Stimulated activated CD8-positive, alpha-beta memory T cell treated with anti-CD3 and anti-CD28 coated beads, Interleukin-7, amount 100 ng/mL, for 48 hours (primary cell): ENCODE measurements at places on chromosomes 7 and 10.

DNA sequence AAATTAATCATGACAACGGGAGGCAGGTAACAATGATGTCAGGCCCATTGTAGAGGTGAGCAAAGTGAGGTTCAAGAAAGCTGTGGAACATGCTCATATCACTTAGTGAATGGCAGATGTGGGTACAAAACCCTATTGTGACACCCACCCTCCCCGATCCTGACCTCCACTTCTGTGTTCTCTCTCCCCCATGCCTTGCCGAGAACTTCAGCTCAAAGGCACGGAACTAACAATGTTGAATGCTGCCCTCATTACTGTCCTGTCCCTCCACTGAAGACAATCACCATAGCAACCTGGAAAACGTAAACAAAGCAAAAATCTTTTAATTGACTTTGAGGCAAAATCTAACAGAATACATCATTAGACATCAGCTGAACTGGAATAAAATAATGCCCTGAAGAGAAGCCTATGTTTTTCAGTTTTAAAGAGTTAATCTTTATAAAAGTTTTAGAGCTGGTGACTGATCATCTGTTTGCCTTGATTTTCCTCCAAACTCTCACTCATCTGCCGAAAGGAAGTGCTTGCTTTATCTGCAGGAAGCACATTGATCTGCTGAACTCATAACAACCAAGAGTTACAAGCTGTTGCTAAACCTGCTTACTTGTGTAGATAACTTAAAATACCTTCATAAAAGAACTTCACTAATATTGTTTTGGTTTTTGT is 133.6 kb downstream of the CUBN start:
- DNase-seq, result no peak

DNA sequence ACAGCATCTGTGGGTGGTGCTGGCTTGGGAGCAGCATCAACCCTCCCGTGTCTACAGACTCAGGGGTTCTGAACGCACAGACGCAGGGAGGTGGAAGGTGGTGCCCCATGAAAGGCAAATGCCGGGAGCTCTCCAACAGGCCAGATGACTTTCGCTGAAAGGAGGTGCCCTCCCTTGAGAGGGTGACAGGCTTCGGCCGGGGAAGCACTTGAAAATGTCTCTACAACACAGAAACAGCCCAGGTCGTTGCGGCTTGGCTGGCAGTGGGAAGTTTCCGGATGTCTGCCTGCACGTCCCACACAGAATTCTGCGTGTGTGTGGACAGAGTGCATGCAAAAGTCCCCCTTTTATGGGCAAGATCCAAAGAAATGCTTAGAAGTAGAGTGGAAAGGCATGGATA is 239.6 kb downstream of the SKAP2 start:
- no peak for DNase-seq

DNA sequence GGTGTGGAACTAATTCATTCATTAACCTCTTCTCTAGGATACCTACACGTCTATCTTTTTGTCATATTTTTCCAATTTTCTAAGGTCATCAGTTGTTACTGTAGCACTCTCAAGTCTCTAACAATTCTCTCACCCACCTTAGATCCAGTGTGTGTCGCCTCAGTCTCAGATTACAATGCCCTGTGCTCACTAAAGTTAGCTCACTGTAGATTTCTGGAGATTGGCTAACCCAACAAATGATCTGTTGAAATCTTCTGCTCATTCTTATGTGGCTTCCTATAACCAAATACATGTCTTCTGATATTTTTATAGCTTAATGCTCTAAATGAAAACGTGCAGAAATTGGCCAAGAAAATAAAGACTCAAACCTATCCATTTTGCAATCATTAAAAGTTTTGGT is 142.6 kb downstream of the SLC25A13 start:
- no peak for DNase-seq

DNA sequence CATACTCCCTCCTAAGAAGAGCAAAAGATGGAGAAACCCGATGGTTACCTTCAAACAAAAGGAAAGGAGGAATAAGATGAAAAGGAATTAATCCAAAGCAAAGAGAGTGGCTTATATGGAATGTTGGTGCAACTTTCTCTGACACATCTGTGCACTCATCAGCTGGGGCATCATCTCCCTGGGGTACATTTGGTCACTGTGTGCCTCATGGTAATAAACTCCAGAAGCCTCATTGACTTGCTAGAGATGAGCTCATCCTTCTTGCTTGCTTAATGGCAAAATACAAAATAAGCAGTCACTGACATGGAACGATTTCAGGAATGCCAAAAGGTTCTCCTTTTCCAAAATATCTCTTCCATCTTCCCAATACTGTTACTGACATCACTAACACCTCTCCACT is 22.5 kb downstream of the CAV1 start:
- DNase-seq, result no peak

GRCh38 chr10:83927166-83927565 is 212.1 kb upstream of the GHITM start:
- DNase-seq, result no peak

- DNase-seq, result no peak
Observed at GRCh38 chr7:55980266-55980665, 15.9 kb downstream of the NIPSNAP2 start.

- DNase-seq, result no peak
Observed at GRCh38 chr7:25028370-25029021, 48.5 kb upstream of the OSBPL3 start.

DNA sequence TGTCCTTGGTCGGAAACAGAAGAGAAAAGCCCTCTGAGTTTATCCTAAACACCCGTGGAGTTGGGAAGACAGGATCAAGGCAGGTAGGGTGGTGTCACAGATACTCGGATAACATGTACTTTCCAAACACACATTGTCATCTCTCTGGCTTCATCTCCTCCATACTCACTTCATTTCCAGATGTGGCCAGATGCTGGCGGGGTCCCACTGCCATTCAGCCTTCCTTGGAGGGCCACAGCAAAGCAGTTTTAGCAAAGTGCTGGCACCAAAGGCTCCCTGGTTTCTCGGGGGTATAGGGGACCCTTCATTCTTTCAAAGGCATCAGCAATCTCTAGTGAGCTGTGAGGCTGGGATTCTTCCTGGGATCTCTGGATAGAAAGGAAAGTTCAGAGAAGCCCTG is 539.5 kb downstream of the TCERG1L start:
- no peak for DNase-seq

DNA sequence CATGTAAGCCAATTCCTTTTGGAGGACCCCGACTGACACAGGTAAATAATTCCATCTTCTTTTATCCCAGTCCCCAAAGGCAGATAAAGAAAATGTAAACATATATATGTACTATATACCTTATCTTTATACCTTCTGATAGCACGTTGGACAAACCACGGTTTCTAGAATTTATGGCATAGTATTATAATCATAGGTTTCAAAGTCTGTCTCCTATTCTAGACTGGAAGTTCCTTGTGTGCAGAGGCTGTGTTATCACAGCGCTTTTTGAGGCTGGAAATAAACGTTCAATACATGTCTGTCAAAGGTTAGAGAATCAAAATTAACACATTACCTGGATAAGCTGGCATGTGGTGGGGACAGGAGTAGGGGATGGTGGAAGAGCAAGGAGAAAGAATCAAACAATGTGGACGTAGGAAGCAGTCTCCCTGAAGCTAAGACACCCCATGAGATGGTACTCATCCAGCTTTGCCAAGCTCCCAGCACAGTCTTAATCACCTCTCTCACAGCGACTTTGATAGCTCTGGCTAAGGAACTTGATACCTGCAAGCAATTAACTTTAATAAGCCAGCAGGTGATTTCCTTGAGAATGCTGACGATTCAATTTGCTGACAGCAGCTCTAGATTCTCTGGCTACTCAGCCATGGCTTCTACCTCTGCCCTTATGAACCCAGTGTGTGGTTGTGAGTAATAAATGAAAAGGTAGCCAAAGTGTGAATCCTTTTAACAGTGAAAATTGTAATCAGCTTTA is 208.4 kb upstream of the LRRTM3 start:
- no peak for DNase-seq

- peak; percentile 5 for DNase-seq
Observed at GRCh38 chr7:129824291-129825208, 128.2 kb downstream of the UBE2H start.
